ENCODE measurements at places on chromosomes 12 and 14.

DNA sequence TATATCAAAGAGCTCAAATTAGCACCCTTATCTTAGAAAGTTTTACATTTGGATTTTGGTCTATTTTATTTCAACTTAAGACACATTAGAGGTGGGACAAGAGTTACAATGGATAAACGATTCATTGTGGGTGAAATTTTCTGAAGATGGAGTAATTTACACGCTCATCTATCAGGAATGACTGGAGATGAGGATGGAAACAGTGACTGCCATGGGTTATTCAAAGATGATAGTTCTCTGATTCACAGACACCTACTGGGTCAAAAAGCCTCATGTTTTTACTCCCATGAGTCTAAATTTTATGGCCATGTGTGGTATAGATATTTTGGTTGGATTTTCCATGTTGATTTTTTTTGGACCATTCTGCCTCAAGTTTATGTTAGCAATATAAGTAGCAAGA, 22.1 kb downstream of the SAMD4A start:
- no peak for DNase-seq

DNA sequence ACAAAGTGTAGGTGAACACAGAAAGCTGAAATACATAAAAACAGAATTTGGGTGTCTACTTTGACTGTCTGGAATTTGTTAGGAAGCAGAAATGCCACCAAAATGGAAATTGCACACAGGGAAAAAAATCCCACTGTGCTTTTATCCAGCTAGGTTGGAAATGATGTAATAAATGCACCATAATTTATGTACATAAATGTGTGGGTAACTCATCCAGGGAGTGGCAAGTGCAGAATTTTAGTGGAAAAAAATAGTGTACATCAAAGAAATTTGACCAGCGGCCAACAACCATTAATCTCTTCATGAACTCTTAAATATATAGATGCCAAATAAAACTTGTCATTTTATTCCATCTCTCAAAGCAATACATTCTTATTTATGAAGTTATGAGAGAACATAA, 105.6 kb downstream of the LLPH start:
- no peak for DNase-seq

GRCh38 chr12:52526511-52526951, 6.3 kb upstream of the KRT5 start:
- DNase-seq = no peak

- no peak for DNase-seq
These were observed 26.3 kb downstream of the ATP2A2 start for GRCh38 chr12:110307372-110307771.

All from stimulated activated CD4-positive, alpha-beta T cell treated with anti-CD3 and anti-CD28 coated beads, Interleukin-12 subunit alpha, Interleukin-12 subunit beta, amount 100 ng/mL, for 24 hours (primary cell).